ENCODE measurements at places on chromosomes 3 and 15.
A peak's percentile ranks its signal among the peaks of the same experiment; 100 is the strongest.

DNA sequence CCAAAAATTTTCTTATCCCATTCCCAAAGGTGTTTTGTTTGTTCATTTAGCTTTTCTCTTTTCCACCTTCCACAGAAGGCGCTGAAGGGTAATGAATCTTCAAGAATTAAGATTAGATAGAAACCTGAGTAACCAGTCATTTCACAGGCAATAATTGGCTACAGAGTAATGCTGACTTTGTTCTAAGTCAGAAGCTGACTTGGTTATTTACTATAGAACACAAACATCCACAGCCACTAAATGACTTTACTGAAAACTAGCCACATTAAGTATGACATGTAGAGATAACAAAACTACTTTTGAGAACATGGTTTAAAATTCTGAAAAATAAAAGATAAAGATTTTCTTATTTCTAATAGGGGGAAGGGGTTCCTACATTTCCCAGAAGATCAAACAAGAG lies 7.8 kb downstream of the CLDND1 start:
- DNase-seq: no peak

GRCh38 chr3:56864090-56864489 lies 62.3 kb upstream of the ARHGEF3 start:
- DNase-seq: no peak

- no peak for DNase-seq
These were observed 14.6 kb downstream of the C2CD4B start for GRCh38 chr15:62150445-62150844.

GRCh38 chr3:138686771-138687221 lies 78.2 kb downstream of the FAIM start:
- DNase-seq: no peak

DNA sequence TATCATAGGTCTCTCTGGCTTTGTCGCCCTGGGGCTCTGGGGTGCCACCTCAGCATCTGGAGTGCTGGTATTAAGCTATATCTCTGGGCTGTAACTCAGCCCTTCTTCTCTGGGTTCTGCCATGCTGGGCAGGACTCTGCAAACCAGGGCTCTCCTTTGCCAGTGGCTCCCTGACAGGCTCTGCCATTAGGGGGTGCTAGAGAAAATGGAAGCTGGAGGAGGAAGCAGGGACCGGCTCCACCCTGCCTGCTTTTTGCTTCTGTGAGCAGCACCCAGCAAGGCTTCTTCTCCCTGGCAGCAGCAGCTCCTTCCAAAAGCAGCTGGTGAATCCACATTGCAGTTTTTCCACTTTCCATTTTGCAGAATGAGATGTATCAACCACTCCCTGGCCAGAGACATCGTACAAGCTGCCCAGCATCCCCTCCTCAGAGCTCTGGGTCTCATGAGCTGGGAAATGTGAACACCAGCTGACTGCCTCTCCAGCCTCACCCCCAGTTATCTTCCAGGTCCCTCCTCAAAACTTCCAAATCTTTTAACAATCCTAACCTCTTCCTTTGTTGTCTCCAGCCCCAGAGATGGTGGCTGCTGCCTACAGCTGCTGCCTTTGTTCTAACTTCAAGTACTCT lies 165.0 kb downstream of the ABHD5 start:
- peak; percentile 81 for DNase-seq

- DNase-seq: no peak
These were observed 11.6 kb upstream of the SSUH2 start for GRCh38 chr3:8656240-8656639.

GRCh38 chr3:69320871-69321271 lies 65.0 kb downstream of the FRMD4B start:
- no peak for DNase-seq

GRCh38 chr15:25378501-25378901 lies 60.3 kb downstream of the UBE3A start:
- DNase-seq: no peak

GRCh38 chr3:194632809-194633348 lies 340 bp downstream of the TMEM44 start:
- DNase-seq: peak; percentile 76

- DNase-seq: no peak
These were observed 851 bp upstream of the DCBLD2 start for GRCh38 chr3:98902351-98902740.

- DNase-seq: no peak
These were observed 6.3 kb downstream of the OXSR1 start for GRCh38 chr3:38171622-38172021.

- peak; percentile 70 for DNase-seq
These were observed 26.3 kb upstream of the TFRC start for GRCh38 chr3:196108075-196108743.

DNA sequence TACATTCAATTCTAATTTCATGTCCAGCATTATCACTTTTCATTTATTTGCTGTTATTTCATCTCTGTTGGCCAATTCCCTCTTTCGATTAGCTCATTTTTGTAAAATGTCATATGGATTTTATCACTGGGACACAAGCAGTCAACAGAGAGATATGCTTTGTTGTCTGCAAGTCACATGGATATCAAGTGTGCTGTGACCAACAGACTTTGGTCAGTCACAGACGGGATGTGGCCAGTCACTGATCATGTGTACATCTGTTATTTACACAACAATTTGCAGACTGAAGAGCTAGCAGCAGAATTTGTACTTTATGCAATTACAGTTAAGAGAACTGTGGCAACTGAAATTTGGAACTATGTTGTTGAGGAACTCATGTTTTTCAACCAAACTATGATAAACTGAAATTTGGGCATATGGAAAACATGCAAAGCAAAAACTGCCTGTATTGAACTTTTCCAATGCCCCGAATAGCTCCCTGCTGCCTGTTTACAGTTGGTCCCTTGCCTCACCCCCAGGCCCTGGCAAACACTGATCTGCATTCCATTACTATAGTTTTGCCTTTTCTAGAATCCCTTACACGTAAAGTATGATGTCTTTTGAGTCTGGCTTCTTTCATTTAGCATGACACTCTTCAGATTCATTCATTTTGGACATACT lies 104.4 kb downstream of the RPL22L1 start:
- no peak for DNase-seq

DNA sequence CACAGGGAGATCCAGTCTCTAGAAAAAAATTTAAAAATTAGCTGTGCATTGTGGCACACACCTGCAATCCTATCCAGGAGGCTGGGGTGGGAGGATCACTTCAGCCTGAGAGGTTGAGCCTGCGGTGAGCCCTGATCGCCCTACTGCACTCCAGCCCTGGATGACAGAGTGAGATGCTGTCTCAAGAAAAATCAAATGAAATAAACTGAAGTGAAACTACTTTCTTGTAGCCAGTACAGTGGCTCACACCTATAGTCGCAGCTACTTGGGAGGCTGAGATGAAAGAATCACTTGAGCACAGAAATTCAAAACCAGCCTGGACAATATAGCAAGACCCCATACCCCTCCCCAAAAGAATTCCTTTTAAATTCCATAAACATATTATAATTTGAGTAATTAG lies 35.4 kb downstream of the SMARCC1 start:
- DNase-seq: no peak

DNA sequence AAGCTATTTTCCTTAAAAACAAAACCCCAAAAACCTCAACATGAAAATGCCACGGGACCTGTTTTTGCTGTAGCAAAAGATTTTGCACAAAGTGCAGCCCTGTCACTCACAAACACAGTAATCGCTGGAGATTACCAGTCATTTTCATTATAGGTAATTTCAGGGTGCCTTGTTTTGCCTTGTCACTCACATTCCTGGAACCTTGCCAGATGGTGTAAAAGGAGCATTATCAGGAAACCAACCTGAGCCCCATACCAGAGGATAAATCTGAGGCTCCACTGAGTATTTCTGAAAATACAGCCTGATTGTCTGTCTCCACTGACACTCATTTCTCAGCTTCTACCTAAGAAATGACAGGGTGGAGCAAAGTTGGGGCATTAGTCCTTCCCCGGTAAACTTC lies 791.3 kb upstream of the LMCD1 start:
- no peak for DNase-seq

DNA sequence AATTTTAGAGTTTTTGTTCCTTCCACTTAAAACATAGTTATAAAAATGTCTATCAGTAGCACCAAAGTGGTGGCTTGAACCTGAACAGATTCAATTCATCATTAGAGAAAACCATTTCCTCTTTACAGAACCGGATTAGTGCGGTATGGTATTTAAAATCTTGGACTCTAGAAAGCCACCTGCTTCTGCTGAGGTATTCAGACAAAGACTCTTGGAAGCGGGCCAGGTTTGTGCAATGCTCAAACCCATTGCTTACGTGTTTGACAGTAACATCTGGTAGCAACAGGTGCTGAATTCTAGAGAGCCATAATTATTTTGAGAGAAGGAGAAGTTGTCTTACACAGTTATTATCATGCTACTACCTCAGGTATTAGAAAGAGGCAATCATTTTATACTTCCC lies 290.5 kb downstream of the NAALADL2 start:
- no peak for DNase-seq
